ENCODE measurements at places on chromosomes 1 and 21.

- no peak for DNase-seq
Measured at GRCh38 chr1:221832617-221833016, 90.7 kb upstream of the DUSP10 start.

- no peak for DNase-seq
Measured at GRCh38 chr1:169904834-169905233, 11.1 kb upstream of the SCYL3 start.

GRCh38 chr1:13628218-13628617 lies 44.6 kb downstream of the PDPN start:
- no peak for DNase-seq

DNA sequence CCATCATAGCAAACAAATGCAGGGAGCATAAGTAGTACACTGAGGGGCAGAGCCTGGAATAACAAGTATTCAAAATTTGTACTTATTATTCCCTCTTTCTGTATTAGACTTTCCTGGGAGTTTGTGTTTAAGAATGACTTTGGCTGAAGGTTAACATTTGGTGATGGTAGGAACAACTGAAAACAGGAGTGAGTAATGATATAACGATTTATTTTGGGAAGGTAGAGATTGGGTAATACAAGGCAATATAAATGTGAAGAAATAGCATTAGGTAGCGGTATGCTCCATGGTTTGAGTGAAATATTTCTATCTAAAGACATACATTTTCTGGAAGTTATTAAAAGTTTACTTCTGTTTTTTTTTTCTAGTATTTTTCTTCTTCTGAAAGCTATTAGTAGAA lies 18.5 kb upstream of the C1orf21 start:
- no peak for DNase-seq

- DNase-seq: no peak
Measured at GRCh38 chr1:224767031-224767430, 150.9 kb downstream of the CNIH3 start.

DNA sequence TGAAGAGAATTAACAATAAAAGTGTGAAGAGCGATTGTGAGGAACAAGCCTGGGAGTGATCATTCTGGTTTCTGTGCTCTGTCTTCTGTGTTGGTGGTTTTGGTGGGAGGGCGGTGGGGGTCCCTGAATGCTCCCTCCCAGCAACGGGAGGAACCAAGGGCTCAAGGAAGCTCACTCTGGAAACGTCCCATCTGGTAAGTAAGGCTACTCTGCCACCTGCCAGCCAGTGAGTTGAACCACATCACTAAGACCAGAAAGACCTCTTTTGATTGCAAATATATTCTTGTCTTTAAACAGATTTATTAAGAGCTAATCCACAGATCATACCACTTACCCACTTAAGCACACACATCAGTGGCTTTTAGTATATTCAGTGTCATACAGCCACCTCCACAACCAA lies 125.0 kb downstream of the PRDM2 start:
- no peak for DNase-seq

GRCh38 chr1:64956733-64957441 lies 9.5 kb downstream of the JAK1 start:
- no peak for DNase-seq

DNA sequence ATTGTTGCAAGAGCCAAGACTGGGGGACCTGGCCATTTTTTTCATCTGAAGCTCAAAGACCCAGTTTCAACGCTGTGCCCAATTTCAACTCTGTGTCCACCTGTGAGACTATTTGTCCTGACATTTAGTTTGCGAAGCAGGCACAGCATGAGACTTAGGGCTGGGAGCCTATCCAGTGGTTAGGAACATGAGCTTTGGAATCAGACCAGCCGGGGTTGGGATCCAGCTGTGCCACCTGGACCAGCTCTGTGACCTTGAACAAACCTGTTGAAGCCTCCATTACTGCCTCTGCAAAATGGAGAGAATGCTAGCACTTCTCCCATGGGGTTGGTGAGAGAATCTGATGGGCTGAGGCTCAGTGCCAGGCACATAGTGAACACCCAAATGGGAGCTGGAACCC lies 206.1 kb upstream of the TMEM51 start:
- no peak for DNase-seq

DNA sequence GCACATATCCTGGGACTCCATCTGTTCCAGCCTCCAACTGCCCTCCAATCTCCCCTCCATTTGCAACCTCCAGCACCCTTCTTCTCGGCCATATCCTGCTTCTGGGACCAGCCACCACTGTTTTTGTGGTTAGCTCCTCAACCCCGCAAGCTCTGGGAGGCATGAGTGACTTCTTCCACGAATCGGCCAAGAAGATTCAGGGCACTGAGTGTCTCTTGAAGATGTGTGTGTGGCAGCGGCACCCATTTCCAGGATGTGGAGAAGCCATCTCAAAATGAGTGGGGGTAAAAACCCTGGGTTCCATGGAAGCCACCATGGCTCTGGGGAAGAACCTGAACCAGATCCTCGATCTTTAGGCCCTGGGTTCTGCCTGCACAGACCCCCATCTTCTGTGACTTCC lies 194.6 kb downstream of the SLC45A1 start:
- no peak for DNase-seq

- DNase-seq: no peak
Measured at GRCh38 chr21:42490720-42491119, 5.3 kb downstream of the RSPH1 start.

- DNase-seq: no peak
Measured at GRCh38 chr1:171884475-171884874, 43.2 kb downstream of the DNM3 start.

DNA sequence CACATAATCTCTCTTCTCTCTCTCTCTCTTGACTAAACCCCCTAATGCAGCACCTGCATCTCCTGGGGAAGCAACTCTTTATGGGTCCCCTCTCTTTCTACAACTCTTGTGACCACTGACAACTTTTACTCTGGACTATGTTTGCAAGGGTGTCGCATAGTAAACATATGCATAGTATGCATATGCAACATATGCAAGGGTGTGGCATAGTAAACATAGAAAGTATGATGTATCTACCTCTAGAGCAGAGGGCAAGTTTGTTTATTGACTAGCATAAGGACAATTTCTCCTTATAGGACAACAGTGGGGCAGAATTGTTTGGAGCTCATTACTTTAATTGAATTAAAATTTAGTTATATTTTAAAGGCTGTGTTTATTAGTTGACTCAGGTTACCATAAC lies 462.5 kb downstream of the AMY1C start:
- DNase-seq: no peak

DNA sequence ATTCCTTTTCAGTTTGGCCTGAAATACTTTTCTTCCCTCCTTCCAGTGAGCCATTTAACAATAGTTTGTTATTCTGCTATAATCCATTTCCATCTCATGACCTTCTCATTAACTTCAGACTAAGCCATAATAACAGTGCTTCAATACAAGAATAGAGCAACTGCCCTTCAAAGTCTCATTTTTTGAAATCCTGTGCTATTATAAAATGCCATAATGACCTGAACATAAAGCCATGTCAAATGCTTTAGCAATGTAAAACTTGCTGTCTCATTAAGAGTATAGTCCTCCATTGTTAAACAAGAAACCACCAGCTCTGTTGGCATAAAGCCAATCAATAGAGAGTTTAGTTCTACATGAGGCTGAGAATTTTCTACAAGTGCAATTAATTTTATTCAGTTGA lies 9.6 kb upstream of the PIGK start:
- DNase-seq: no peak

DNA sequence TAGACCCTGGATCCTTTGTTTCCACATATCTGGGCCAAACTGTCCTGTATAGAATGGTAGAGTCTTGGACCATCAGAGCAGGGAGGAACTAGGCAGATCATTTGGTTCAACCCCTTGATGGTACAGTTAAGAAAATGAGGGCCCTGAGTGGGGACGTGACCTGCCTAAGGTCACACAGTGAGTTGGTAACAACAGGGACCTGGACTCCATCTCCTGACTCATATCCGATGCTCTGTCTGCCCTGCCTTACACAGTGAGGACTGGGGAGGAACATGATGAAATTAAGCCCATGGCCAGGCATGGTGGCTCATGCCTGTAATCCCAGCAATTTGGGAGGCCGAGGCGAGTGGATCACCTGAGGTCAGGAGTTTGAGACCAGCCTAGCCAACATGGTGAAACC lies 440.2 kb downstream of the PTPRU start:
- no peak for DNase-seq

GRCh38 chr21:45580576-45581321 lies 38.5 kb upstream of the SLC19A1 start:
- DNase-seq: no peak

GRCh38 chr1:58964428-58964827 lies 180.6 kb upstream of the JUN start:
- no peak for DNase-seq

DNA sequence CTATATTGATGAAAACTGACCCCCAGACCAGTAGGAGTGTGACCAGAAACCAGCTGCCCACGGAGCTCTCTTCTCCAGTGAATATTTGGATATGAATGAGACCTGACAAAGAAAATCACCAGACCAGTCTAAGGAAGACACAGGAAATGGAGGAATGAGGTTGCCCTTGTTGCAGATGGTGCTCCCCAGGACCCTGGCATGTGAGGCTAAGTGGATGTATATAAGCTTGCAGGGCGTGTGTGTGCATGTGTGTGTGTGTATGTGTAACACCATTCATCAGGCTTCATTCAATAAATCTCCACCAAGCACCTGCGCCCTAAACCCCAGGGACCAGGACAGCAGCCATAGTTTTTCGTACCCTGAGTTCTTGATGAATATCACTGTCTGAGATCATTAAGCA lies 14.4 kb downstream of the PHLDA3 start:
- DNase-seq: no peak

DNA sequence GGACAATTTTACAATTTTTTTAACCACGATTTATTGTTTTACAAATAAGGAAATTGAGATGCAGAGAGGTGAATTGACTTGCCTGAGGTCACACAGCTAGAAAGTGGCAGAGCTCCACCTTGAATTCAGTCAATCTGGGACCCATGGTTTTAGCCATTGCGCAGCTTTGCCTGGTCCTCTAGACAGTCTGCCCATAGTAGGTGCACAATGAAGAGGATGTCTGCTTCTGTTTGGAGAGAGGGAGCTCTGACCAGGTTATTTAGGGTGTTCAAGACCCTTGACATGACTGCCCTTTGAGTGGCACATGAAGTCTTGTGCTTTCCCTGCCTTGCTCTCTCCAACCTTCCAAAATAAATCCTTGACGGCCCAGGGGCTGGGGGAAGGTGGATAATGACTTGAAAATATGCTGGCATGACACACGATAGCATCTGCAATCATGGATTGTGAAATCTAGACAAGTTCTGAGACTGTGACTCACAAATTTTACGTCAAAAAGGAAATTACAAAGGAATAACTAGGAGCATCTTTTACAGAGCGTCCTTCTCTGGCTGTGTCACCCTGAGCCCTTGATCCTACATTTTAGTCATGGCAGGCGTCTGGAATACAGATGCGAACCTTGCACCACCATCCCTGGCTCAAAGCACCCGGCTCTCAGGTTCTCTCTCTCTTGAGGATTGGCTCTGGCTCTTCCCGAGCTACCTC lies 26.2 kb upstream of the ID3 start:
- peak; percentile 94 for DNase-seq

GRCh38 chr1:113576271-113576670 lies 183.0 kb downstream of the PHTF1 start:
- no peak for DNase-seq

DNA sequence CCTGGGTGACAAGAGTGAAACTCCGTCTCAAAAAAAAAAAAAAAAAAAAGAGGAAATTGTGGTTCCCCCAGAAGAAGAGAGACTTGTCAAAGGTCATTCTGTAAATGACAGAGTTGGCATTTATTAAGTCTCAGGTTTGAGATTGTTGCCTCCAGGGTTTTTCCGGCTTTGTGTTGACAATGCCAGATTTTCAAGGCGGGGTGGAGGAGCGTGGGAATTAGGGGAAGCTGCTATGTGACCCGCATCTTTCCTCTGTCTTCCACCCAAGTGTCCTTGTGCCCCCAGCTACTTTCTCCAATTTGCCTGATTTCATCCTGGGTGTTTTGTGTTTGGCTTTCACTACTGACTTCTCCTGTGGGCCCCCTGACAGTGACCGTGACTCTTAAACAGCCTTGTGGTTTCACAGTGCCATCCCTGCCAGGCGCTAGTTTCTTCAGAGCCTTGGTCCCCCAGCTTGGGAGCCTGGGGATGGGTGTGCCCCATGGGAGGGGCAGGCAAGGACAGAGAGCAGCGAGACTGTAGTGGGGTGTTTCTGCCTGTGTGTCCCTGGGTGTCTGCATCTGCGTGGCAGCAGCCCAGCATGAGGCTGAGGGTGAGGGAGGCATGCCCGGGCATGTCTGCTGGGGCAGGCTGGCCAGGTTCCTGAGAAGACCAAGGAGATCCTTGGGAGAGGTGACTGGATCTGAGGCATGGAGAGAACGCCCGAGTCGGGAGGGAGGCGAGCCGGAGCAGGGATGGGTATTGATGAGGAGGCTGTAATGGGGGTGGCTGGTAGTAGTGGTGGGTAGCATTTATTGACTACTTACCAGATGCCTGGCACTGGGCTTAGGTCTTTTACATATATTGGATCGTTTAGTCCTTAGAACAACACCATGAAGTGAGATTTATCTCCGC lies 46.3 kb downstream of the IER5 start:
- DNase-seq: peak; percentile 49

DNA sequence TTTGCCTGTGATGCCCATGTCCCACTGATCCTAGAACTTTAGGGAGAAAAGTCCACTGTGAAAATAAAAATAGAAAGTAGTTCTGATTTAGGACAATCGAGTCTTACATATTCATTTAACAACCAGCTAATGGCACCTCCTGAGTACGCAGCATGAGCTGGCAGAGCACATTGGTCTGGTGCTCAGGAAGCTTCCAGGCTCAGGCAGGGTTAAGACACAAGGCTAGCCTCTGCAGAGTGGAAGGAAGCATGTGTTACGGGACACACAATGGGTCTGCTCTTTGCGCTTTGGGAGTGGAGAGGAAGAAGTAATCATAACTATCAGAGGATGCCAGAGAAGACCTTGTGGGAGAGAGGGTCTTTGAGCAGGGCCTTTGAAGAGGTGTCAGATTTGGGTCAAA lies 4.2 kb upstream of the KLHDC8A start:
- no peak for DNase-seq

DNA sequence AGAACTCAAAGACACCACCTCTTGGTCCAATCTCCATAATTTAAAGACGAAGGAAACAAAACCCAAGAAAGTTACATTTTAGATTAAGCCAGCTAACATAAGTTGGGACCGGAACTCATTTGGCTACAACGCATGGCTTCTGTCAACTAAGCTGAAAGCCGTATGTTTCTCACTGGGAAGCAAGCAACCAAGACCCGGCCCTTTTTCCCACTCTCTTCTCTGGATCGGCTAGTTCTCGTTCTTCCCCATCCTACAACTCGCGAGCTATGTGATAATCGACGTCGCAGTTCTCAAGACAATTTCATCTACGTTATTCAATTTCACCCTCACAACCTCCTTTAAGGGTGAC lies 601 bp downstream of the CCT8 start:
- DNase-seq: peak; percentile 47

GRCh38 chr1:16152481-16153087 lies 3.3 kb downstream of the EPHA2 start:
- no peak for DNase-seq

GRCh38 chr21:41991659-41992058 lies 18.5 kb downstream of the ZBTB21 start:
- DNase-seq: no peak
